Prostate gland (tissue), 2 donors: ENCODE measurements at places on chromosomes 6 and 20.

DNA sequence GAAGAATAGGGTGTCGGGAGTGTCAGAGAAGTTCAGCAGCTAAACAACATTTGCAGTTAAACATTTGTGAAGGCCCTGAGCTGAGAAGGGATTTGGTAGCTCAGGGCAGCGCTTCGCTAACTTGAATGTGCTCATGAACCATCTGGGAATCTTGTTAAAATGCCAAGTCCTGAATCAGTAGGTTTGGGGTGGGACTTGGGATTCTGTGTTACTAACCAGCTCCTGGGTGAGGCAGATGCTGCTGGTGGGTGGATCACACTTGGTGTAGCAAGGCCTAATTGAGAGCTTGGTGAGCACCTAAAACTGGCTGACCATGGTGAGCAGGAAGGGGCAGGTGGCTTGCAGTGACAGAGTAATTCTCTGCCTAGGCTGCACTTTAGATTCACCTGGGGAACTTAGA lies 5.9 kb downstream of the PTPRA start:
- no peaks in the 10 kb centered on the region for H3K27me3 ChIP-seq
- no peak overlapping the region for H3K4me3 ChIP-seq
- no peak overlapping the region for H3K27ac ChIP-seq
- peaks cover 14% of the 10 kb centered on the region for H3K4me1 ChIP-seq

DNA sequence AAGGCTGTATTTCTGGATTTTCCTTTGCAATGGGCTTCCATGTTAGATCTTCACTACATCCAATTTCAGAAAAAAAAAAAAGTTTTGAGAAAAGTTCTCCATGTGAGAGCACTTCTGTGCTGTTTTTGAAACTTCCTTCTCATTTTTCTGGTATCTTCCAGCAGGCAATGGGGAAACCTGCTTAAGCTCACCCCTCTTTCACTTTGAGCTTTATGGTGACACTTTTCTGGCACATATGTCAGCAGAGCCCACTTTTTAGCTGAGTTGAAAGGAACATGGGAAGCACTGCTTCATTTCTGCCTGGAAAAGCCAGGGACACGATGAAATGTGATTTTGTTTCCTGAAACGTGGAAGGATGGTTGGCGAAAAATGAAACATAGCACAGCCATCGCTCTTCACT lies 293.7 kb downstream of the PLCB1 start:
- H3K27me3 ChIP-seq = no peaks in the 10 kb centered on the region
- no peak overlapping the region for H3K27ac ChIP-seq
- no peaks in the 10 kb centered on the region for H3K4me1 ChIP-seq
- DNase-seq = no peak
- no peak overlapping the region for H3K4me3 ChIP-seq
- no peaks in the 10 kb centered on the region for H3K36me3 ChIP-seq

DNA sequence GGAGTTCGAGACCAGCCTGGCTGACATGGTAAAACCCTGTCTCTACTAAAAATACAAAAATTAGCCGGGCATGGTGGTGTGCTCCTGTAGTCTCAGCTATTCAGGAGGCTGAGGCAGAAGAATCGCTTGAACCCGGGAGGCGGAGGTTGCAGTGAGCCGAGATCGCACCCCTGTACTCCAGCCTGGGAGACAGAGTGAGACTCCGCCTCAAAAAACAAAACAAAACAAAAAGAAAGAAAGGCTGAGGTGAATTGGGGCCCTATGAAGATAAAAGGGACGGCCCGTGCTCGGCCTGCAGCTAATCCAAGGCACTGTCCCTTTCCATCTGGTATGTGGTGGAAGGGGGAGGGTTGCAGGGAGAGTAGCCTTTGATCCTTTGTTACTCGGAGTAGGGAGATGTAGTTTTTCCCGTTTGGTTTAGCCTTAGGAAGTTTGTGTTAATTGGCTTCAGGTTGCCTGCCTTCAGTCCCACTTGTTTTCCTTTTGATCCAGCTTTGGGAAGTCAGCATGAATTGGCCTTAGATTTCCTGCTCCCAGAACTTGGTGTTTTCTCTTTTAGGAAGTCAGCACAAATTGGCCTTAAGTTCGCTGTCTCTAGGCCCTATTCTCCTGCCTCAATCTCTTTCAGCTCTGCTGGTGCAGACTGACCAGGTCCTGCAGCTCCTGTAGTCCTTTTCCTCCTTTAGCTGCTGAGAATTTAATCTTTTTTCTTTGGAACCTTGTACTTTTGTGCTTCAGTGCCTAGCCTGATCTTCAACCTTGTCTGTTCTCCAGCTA lies 36.1 kb upstream of the PAQR8 start:
- H3K27ac ChIP-seq = no peak overlapping the region
- no peak for DNase-seq
- no peak overlapping the region for H3K4me3 ChIP-seq
- no peaks in the 10 kb centered on the region for H3K36me3 ChIP-seq
- no peaks in the 10 kb centered on the region for H3K4me1 ChIP-seq

GRCh38 chr20:38147163-38147562 lies 17.9 kb downstream of the TGM2 start:
- no peaks in the 10 kb centered on the region for H3K27me3 ChIP-seq
- H3K4me3 ChIP-seq = no peak overlapping the region
- peaks cover 4% of the 10 kb centered on the region for H3K4me1 ChIP-seq
- DNase-seq = no peak

DNA sequence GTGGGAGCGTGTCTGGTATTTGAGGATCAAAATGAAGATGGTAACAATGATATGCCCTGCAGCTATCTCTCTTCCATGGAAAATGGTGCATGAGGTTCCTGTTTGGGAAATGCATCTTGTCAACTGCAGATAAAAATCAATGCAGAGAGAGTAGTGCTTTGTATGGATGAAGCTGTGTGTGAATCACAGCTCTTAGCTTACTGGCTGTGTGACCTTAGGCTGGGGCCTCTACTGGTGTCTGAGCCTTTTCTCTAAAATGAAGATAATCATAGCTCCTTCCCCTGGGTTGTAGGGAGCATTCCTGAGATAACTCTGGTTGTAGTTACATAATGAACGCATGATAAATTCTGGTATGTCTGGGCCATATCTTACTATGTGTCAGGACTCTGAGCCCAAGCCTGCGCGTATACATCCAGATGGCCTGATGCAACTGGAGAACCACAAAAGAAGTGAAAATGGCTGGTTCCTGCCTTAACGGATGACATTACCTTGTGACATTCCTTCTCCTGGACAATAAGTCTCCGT lies 19.6 kb downstream of the ANGPT4 start:
- no peaks in the 10 kb centered on the region for H3K27me3 ChIP-seq
- H3K27ac ChIP-seq = no peak overlapping the region
- H3K4me1 ChIP-seq = no peaks in the 10 kb centered on the region
- H3K4me3 ChIP-seq = no peak overlapping the region

- H3K27me3 ChIP-seq = no peaks in the 10 kb centered on the region
- H3K27ac ChIP-seq = no peak overlapping the region
- DNase-seq = peak; percentile 84
- no peaks in the 10 kb centered on the region for H3K36me3 ChIP-seq
- H3K4me3 ChIP-seq = no peak overlapping the region
- H3K4me1 ChIP-seq = peaks cover 8% of the 10 kb centered on the region
These were observed 89.1 kb downstream of the NCR2 start for GRCh38 chr6:41424370-41425058.
